ENCODE measurements at places on chromosomes 13 and 19. TPM values are rescaled to one million over a fixed set of nuclear protein-coding genes. Genes with fewer than 3 reads are reported as not detected.

The VSIG10L gene
- 2.5 TPM for total RNA-seq

The VASP gene
- total RNA-seq, result 224 TPM

The KASH5 gene
- total RNA-seq, result 0.73 TPM

The PSG1 gene
- total RNA-seq, result not detected

GRCh38 chr19:12792853-12793289 lies 1.6 kb downstream of the JUNB start:
- no peak for DNase-seq

DNA sequence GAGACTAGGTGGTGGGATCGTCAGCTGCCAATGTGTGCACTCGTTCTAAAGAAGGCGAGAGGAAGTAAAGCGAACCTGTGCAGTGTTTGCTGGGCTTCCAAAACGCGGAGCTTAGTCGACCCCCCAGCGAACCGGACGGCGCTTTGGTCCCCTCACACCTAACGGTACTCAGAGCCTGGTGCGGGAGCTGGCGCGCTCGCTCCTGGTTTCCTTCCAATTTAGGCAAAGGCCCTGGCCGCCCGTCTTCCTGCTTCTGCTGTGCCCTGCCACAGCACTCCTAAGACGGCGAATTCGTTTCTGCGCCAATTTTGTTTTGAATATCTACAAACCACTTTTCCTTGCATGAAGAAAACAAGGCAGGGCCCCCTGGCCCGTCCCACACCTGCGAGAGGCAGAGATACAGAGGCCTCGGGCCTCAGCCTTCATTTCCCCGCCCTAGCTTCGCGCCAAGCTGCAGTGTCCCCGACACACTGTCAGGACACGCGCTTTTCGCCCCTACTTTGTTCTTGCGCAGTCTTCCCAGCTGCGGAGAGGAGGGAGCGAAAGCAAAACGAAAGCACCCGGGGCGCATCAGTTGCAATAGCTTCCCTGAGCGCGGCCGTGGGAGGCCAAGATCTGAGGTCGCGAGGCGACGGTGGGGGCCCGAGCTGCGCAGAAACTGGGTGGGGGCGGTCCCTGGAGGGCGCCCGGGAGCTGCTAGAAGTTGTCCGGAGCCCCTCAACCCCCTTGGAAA lies 111.9 kb downstream of the KCNRG start:
- DNase-seq, result peak; percentile 59

DNA sequence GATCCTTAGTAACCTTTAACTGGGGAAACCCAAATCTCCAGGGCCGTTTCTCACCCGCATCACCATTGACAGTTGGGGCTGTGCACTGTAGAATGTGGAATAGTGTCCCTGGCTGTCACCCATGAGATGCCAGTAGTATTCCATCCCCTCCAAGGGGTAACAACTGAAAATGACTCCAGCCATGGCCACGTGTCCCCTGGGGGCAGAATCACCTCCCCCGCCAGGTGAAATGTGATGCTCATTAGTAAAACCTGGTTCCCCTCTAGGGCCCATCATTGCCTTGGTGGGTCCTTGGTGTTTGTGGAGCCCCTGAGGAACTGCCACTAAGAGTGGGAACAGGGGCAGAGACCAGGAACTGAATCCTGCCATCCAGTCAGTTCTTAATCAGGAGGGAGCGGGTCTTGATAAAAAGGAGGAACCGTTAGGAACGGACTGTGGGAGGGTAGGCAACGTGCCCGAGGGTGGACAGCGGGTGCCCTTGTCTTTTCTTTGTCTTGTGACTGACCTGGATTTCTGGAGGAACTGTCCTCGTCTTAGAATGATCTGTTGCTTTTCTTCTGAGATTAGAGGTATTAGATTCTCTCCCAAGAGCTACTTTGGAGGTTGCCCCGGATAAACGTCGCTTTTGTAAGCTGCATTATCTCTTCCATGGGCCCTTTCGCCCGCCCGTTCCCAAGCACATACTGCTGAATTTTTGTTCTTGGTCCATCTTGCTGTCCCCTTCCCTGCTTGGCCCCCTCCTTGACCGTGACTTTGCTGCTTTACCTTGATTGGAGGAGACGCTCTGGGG lies 3.5 kb downstream of the MYO9B start:
- no peak for DNase-seq

- no peak for DNase-seq
These were observed 13.9 kb downstream of the FCHO1 start for GRCh38 chr19:17765069-17765618.
